ENCODE measurements at places on chromosomes 1 and 21. TPM values are rescaled to one million over a fixed set of nuclear protein-coding genes. Genes with fewer than 3 reads are reported as not detected.
A peak's percentile ranks its signal among the peaks of the same experiment; 100 is the strongest.

GRCh38 chr1:17472814-17473213 is 33.3 kb upstream of the RCC2 start:
- no peak overlapping the region for H3K27ac ChIP-seq
- no peak overlapping the region for H3K4me3 ChIP-seq
- H3K36me3 ChIP-seq = no peaks in the 10 kb centered on the region

DNA sequence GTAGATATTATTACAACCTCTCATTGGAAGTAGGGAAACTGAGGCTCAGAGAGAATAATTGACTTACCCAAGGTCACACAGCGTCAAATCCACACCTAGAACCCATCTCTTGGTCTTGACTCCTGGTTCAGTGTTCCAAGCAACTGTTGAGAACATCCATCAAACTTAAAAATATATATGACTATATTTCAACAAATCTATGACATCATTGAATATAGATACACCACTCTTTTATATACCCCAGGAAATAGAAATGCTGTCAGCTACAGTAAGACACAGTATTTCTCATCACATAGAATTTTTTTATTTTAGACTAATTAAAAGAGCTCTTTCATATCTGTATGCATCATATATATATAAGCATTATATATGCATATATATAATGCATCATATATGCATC is 56.9 kb downstream of the RUNX3 start:
- H3K4me1 ChIP-seq = peaks cover 10% of the 10 kb centered on the region
- DNase-seq = no peak
- H3K27me3 ChIP-seq = no peaks in the 10 kb centered on the region
- no peak overlapping the region for H3K4me3 ChIP-seq
- H3K27ac ChIP-seq = no peak overlapping the region

Gene PALMD
- total RNA-seq = not detected

DNA sequence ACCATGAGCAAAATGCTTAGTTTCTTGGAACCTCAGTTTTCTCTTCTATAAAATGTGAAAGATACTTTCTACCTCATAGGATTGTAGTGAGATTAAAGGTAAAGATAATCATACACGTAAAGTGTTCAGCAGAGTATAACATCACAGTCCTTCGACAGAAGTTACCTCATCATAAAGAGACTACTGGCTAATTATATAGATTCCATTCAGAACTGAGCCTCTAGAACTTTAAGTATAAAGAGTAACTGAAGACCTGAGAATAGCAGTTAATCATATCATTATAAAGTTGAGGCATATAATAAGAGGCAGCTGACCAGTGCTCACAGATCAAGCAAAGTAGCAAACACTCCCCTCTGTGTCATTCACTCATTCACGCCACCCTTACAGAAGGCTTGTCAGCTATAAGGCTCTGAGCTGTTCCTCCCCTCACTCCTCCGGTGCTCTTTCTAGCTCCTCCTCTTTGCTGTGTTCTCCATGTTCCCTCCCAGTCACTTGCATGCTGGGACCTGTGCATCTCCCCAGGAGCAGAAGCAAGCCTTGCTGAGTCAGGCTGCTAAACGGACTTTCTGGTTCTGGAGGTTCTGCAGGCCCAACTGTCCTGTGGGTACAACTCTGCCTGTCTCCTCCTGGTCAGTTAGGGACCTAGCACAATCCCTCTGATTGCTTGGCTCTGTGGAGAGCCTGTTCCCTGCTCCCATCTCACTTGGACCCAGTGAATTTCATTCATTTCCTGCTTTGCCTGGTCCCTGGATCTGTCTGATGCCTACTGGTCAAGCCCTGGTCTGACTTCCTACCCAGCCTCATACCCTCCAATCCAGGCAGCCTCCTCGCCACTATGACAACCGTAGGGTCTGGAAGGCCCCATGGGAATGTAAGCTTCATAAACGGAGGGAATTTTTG is 28.3 kb upstream of the LY9 start:
- H3K36me3 ChIP-seq = peaks cover 25% of the 10 kb centered on the region
- H3K4me3 ChIP-seq = peak overlapping the region; percentile 91
- no peaks in the 10 kb centered on the region for H3K27me3 ChIP-seq
- peak overlapping the region; percentile 100 for H3K27ac ChIP-seq
- peaks cover 65% of the 10 kb centered on the region for H3K4me1 ChIP-seq

Gene CNKSR1
- not detected for total RNA-seq

DNA sequence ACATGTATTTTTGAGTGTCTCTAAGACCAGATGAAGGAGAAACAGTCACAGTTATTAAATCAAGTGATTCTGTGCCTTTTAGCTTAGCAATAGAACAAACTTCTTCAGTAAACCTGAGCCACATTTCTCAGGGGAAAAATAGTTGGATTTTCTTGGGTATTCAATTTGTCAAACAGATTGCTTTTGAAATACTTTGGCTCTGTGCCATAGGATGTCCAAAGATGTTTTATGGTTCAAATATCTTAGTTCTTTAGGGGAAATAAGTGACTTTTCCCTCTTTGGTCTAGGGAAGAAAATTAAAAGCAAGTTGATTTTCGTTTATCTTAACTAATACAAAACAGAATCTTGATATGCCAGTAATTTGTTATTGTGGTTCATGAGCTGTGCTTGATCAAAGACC is 125.9 kb downstream of the ATP5PO start:
- DNase-seq = no peak
- no peak overlapping the region for H3K4me3 ChIP-seq
- H3K36me3 ChIP-seq = no peaks in the 10 kb centered on the region
- H3K4me1 ChIP-seq = no peaks in the 10 kb centered on the region
- H3K27me3 ChIP-seq = peaks cover 18% of the 10 kb centered on the region

Gene SARS1
- 178 TPM for total RNA-seq

Gene ASPM
- total RNA-seq = 17.6 TPM

DNA sequence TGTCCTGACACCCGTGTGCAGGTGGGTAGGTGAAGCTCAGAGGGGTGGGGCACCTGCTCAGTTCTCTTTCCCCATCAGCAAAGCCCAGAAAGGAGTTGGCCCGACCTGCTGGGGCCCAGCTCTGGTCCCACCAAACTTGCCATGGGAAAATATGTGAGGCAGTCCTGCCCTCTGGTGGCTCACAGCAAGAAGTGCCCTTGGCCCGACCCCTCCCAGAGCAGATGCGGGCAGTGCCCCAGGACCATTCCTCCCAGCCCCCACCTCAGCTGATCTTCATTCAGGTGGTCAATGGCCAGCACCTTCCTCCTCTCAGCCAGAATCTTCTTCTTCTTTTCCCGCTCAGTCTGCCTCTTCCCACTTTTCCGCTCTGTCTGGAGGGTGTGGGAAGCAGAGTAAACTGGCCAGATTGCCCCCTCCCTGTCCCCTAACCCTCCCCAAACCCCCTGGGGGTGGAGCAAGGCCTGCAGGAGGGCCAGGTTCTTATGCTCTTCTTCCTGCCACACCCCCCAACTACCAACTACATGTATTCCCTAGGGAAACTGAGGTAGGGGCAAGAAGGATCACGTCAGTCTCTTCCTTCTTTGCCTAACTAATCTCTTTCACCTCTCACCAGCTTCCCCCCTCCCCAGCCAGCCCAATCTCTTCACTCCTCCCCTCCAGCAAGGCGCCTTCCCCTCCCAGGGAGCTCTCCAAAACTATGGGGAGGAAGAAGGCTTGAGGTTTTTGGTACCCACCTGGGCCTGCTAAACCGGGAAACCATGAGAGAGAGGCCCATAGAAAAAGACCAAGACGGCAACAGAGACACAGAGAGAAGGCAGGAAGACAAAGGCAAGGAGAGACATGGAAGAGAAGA is 15.6 kb downstream of the TNNT2 start:
- H3K27me3 ChIP-seq = peaks cover 9% of the 10 kb centered on the region
- H3K36me3 ChIP-seq = no peaks in the 10 kb centered on the region
- no peaks in the 10 kb centered on the region for H3K4me1 ChIP-seq
- H3K4me3 ChIP-seq = no peak overlapping the region
- no peak overlapping the region for H3K27ac ChIP-seq

Gene RNU1-2
- 3,879 TPM for total RNA-seq

All from natural killer cell treated with Interleukin-12 subunit alpha and Interleukin-12 subunit beta and Interleukin-15 and Interleukin-18, amount 100 ng/mL, for 72 hours (primary cell).